ENCODE measurements at places on chromosomes 4 and X. TPM values are rescaled to one million over a fixed set of nuclear protein-coding genes. Genes with fewer than 3 reads are reported as not detected.
A peak's percentile ranks its signal among the peaks of the same experiment; 100 is the strongest.

DNA sequence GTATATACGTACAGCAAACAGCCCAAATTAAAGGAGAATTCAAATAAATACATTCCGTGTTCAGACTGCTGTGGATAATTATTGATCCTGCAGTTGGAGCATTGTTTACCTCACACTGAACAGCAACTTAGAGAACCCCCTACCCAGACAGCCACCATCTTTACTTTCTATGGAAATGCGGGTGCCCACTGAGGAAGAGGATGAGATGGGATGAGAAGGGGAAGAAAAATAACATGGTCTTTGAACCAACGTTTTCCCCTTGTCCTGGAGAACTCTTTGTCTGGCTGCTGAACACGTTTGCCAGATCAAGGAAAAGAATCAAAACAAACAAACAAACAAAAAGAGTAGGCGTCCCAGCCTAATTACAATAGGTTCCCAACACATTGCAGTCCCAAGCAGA is 1.5 kb downstream of the TSPAN5 start:
- DNase-seq, result no peak

The GYG2 gene
- 0.29 TPM for total RNA-seq

The GPR119 gene
- total RNA-seq, result not detected

- no peak for DNase-seq
These were observed 29.9 kb downstream of the TRMT2B start for GRCh38 chrX:101022020-101022419.

DNA sequence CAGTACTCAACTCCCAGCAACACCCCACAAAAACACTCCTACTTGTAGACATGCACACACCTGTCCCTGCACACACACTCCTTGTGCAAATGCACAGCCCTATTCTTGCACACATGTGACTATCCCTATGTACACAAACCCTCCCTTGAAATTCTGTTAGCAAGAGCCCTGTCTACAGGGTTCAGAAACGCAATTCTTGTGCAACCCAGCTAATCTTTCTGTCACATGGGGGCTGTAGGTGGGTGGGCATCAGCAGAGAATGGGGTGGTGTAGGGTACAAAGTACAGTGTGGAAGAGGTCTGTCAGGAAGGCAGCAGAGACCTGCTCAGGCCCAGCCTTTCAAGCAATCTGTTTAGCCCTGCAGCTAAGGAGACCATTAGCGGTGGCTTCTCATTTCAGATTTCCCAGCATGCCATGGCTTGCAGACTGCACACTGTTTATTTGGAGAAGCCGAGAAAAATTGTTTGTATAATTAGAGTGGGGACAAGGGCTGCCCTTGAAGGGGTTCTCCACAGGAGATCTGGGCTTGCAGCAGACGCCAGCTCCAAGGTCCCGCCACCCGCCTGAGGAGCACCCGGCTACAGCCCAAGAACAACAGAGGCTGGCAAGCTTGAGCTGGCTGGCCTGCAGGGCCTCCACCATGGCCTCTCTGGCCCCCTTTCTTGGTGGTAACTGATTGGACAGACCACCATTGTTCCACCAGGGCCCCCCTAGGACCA is 144.0 kb upstream of the PJA1 start:
- no peak for DNase-seq

- no peak for DNase-seq
These were observed 81.2 kb downstream of the KLF8 start for GRCh38 chrX:56313308-56313707.

GRCh38 chr4:3294401-3295241 is 1.8 kb downstream of the RGS12 start:
- no peak for DNase-seq

DNA sequence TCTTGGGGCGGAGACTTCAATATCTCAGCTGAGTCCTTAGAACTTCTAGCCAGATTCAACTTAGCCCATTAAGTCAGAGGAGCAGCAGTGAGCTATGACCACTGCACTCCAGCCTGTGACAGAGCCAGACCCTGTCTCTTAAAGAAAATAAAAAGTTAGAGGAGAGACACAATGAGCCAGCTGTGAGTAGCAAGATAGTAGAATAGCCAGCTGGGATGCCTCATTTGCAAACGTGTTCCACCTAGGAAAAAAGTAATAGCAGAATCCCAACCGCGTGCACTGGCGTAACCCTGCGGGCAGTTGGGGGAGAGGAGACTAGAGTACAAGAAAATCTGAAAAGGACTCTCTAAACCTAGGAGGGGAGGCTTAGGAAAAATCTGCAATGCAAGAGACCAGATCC is 133.2 kb upstream of the ANXA3 start:
- DNase-seq, result no peak

GRCh38 chrX:44082829-44083228 is 109.6 kb upstream of the NDP start:
- DNase-seq, result no peak

DNA sequence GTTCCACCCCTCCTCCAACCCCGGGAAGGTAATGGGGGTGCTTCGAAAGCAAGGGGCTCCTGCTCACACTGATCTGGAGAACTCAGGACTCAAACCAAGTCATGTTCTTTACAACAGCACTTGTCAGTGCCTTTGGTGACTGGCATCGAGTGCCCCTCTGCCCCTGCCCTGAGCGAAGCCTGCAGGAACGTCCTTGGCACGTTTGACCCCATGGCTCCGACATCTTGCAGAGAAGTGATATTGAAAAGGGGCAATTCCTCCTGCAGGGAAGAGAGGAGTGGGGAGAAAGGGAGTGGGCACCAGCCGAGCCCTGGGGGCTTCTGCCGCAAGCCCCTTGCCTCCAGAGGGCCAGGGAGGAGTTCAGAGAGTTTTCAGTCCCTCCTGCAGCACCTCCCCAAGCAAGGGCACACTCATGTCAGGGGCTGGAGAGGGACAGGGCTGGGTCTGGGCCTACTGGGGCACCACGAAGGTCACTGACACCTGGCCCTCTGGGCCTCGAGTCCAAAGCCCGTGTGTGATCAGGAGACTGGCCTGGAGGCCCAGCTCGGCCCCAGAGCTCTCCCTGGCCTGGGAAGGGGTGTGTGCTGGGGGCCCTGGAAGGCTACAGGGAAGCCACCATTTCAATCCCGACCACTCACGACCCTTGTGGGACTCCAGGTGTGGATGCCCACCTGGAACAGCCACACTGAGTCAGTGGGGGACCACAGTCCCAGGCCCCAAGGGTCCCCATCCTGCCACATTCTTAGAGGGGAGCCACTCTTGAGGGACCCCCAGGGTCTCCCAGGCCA is 94.9 kb upstream of the NKX1-1 start:
- DNase-seq, result no peak

DNA sequence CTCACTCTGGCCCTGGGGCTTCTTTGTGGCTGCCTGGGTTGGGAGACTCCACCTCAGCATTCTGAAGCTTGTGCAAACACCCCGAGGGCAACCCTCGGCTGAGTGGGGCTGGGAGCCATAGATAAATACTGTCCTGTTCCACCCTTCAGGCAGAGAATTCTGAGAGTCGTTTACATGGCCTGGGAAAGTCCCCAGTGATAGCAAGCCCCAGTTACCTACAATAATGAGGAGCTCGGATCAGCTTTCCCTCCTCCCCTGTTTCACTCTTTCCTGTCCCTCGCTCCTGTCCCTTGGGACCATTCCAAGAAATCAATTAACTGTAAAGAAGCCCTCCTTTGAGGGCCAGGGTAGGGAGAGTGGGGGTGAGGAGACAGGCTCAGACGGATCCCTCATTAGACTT is 31.6 kb upstream of the DDX3X start:
- no peak for DNase-seq

GRCh38 chr4:127708985-127709384 is 21.2 kb upstream of the SLC25A31 start:
- peak; percentile 65 for DNase-seq

- DNase-seq, result no peak
These were observed 253.7 kb downstream of the CENPC start for GRCh38 chr4:67291644-67292043.

All from glomerular endothelial cell (primary cell).